ENCODE measurements at places on chromosomes 11 and 22.

GRCh38 chr11:2539371-2540222, 94.8 kb downstream of the KCNQ1 start:
- no peak for DNase-seq

GRCh38 chr22:40519284-40519947, 117.1 kb downstream of the MRTFA start:
- no peak for DNase-seq

DNA sequence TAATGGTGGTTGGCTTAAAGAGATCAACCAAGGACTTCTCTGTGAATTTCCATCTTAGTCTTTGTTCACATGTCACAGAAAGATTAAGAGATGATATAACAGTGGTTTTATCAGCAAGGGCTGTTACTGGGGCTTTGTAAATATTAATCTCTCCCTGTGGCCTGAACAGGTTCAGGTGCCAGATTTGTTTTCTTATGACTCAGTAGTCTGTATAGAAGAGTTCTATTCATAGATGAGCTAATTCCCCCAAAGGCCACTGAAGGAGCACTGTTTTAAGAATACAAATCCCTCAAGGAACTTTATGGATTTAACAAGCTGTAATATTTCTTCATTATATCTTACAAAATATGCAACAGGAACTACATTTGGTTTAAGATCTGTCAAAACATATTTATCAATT, 50.4 kb downstream of the TCP11L1 start:
- no peak for DNase-seq

DNA sequence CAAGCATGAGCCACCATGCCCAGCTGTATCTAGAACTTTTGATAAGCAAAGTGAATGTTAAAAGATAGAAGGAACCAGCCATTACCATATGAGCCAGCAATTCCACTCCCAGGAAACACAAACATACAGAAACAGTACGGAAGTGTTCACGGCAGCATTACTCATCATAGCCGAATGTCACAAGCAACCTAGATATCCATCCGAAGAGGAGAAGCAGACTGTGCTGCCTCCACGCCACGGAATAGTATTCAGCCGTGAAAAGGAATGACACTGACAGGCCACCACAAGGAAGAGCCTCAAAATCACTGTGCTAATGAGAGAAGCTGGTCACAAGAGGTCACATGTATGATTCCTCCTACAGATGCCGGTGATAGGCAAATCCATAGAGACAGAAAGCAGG, 17.6 kb upstream of the MGAT3 start:
- no peak for DNase-seq

- DNase-seq: no peak
These were observed 9.5 kb downstream of the TTC28 start for GRCh38 chr22:28670161-28670560.

GRCh38 chr11:47403135-47403534, 5.3 kb upstream of the SLC39A13 start:
- no peak for DNase-seq

- DNase-seq: no peak
These were observed 13.2 kb downstream of the CRTAM start for GRCh38 chr11:122851366-122851966.

GRCh38 chr22:21990445-21991303, 8.1 kb upstream of the TOP3B start:
- no peak for DNase-seq

DNA sequence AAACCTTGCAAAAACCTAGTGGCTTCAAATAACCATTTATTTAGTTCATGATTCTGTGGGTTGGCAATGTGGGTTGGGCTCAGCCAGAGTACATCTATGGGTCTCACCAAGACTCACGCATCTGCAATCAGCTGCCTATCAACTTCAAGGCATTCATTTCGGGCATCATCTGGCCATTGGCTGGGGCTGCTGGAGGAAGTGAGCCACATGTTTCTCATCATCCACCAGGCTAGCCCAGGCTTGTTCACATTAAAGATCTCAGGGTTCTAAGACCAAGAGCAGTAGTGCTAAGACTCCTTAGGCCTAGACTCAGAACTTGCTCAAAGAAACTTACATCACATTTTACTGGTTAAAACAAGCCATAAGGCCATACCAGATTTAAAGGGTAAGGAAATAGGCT, 478.9 kb upstream of the ARHGAP42 start:
- DNase-seq: no peak

DNA sequence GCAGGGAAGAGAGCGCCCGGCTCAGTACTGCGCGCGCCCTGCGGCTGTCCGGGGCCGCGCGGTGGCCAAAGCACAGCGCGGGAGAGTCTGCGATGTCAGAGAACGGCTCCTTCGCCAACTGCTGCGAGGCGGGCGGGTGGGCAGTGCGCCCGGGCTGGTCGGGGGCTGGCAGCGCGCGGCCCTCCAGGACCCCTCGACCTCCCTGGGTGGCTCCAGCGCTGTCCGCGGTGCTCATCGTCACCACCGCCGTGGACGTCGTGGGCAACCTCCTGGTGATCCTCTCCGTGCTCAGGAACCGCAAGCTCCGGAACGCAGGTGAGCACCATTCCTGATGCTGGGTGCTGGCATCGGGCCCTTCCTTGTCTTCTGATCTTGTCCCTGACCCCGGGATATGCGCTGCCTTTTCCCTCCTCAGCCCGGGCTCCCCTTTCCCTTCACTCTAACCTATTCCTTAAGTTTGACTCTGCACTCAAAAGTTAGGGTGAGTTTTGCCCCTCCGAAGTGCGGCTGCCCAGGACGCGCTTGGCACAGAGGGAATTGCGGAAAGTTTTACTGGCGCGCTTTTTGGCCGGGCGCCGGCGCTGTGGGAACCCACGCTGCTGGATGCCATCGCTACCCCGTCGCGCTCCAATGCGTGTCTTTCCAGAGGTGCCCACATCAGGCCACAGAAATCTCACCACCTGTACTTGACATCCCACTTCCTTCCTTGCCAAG, at the start of gene MTNR1B:
Gene MTNR1B (plus strand): TSS at position 18 of the 714 bp plus-strand sequence. CDS start 75 bp downstream, at position 93.
- DNase-seq: no peak

DNA sequence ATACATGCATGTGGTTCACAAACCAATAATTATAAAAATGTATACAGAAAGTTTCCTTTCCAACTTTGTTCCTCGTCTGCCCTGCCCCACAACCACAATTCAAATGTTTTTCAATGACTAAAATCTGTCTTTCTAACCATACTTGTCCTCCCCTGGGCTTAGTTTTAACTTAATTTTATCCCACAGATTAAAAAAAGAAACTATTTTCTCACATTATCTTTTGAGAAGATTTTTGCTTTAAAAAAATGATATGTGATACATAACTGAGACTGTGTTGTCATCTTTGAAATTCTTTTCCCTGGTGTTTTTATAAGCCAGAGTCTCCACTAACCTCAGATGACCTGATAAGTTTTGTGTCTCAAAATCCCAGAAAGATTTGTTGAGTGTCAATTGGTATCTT, 79.0 kb downstream of the FDX1 start:
- no peak for DNase-seq

- no peak for DNase-seq
These were observed 80.1 kb downstream of the C2CD3 start for GRCh38 chr11:74090701-74091100.

GRCh38 chr11:131468565-131468964, 98.2 kb downstream of the NTM start:
- DNase-seq: no peak

DNA sequence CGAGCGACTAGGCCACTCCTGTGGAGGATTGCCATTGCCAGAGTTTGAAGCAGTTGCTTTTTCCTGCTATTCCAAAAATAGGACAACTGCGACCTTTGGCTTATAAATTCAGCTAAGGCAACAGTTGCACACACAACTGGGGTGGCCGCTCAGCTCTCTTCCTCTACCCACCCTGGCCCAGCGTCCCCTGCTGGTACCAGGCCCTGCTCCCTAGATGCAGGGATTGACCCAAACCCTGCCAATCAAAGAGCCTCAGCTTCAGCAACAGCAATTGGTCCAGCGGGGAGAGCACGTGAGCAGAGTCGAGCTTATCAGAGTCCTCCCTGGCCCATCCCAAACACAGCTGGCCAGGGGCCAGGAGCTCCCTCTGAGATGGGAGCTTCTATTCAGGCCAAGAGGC, 22.0 kb upstream of the CABP2 start:
- no peak for DNase-seq

DNA sequence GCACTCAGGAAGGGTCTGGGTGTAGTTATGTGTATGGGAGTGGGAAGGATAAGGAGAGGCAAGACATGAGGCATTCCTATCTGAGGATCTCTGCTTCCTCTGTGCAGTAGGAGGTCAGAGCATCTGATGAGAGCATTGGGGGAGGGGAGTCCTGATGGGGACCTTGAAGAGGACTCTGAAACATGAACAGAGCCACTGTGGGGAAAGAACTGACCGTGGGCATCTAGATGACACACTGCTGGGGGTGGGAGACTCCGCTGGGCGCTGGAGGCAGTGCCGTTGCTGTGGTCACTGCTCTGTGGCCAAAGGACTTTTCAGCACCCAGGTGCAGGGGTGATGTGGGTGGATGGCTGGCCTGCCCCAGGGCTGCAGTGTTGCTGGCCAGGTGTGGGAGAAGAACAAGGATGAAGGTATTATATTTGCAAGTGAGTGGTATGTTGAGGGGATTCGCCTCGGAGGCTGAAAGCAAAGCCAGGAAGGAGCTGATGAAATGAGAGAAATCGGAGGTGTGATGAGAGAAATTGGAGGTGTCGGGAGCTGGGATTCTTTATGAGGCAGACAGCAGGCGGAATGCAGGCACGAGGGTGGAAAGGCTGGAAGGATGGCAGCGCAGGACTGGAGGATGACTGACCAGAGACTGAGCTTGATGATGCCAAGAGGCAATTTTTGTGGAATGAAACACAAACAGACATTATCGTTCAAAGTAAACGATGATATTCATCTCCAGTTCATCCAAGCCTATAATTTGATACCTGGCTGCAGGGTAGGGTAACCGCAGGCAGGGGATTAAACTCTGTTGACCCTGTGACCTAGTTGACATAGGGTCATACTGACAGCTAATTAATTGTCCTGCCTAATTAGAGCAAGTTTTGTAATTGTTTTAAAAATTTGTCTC, 19.4 kb upstream of the TMPRSS4 start:
- no peak for DNase-seq

DNA sequence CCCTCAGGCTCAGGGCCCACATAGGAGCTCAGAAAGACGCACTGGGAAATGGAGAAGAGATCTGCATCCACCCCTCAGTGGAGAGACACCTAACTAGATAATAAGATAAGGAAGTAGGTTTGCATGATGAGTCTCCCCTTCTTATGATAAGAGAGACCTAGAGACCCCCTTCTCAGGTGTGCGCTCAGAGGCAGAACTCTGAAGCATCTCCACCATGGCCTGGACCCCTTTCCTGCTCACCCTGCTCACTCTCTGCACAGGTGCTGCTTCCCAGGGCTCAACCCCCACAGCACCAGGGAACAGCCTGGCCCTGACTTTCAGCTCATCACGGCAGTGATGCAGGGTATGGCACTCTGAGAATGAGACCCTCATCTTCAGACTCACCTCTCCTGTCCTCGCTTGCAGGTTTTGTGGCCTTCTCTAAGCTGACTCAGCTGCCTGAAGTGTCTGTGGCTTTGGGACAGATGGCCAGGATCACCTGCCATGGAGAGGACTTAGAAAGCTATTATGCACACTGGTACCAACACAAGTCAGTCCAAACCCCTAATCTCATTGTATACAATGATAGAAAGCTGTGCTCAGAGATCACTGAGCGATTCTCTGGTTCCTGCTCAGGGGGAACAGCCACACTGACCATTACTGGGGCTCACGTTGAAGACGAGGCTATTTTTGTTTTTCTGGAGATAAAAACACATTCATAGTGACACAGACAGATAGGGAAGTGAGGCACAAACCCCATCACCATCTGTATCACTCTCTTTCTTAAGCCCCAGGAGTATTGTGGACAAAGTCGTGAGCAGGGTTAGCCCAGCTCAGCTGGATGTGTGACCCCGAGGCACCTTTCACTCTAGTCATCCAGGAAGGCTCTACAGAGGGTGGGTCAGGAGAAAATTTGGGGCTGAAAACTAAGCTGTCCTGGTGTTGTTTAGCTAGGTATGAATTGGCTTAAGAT, 29.7 kb upstream of the IGLL5 start:
- DNase-seq: no peak

DNA sequence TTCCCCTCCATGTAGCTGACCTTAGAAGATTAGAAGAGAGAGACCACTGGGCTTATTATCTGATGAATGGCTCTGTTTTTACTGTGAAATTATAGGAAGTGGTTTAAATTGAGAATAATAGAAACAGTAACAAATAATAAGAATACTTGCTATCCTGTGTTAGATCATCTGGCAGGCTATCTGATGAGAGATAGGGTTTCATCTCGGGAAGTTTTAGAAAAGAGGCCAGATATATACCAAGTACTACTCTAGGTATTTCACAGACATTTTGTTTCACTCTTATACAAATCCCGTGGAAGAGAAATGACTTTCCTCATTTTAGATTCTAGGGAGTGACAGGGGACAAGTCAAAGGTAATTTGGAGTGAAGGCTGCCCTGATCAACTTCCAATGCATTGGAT, 198.4 kb downstream of the MAML2 start:
- no peak for DNase-seq

GRCh38 chr11:62463121-62463542, 44.3 kb downstream of the SCGB1A1 start:
- DNase-seq: no peak

Measured in T follicular helper cell (primary cell).